ENCODE measurements at places on chromosomes 4 and X.

- no peak for DNase-seq
Observed at GRCh38 chr4:48329193-48329592, 12.1 kb upstream of the SLAIN2 start.

DNA sequence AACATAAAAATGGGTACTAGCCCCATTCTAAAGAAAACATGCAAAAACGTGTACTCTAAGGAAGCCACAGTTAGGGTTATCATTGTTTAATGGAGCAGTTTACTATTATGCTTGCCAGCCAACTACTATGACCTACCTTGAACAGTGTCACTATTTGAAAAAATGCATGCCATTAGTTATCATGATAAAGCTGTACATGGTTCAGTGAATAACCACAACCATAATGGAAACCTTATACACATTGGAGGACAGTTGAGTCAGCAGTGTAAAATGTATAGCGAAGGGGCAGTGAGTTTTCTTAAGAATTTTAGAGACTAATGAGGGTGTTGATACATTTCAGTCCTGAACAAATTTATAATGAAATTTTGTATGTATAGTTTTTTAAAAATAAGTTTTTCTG lies 381.9 kb downstream of the GRXCR1 start:
- DNase-seq = no peak

GRCh38 chr4:189988877-189989431 lies 38.1 kb downstream of the FRG2 start:
- DNase-seq = no peak

DNA sequence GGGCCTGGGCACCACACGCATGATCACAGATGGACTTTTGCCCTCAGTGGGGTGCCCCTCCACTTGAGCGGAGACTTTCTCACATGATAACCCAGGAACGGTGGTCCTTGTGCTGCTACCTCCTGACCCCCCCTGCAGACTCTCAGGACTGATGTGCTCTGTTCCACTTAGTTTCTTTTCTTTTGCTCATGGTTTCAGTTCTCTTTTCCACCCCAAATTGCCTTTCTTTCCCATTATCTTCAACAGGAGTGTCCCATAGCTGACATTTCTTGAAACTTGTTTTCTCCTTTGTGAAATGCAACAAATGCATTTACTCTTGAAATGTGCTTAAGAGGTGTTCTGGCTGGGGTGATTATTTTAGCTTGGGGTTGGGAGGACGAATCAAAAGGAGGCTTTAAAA lies 9.0 kb downstream of the MPC1L start:
- no peak for DNase-seq

- no peak for DNase-seq
Observed at GRCh38 chrX:16771483-16772398, 14.5 kb upstream of the TXLNG start.

Measured in stimulated activated CD4-positive, alpha-beta T cell treated with anti-CD3 and anti-CD28 coated beads, Interleukin-15, amount 100 ng/mL, for 48 hours (primary cell).